GM18507 (cell line): ENCODE measurements at places on chromosomes 1 and 21.

- DNase-seq: no peak
These were observed 14.4 kb upstream of the CPLANE2 start for GRCh38 chr1:16251381-16251780.

DNA sequence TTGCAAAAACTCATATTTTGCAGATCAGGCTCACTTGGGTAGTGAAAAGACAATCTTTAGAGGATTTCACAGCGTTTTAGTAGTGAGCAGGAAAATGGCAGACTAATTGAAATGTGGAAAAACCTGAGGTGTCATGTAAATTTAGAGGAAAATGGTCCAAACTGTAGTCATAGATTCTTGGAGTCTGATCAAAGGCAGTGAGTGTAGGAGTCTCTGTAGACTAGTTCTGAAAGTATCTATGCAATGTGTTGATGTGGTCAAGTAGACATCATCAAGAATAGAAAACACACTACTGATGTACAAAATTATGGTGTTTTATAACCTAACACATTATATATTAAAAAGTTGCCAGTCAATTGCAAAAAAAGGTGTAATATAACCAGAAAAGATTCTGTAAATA is 143.2 kb upstream of the C1orf105 start:
- DNase-seq: no peak

DNA sequence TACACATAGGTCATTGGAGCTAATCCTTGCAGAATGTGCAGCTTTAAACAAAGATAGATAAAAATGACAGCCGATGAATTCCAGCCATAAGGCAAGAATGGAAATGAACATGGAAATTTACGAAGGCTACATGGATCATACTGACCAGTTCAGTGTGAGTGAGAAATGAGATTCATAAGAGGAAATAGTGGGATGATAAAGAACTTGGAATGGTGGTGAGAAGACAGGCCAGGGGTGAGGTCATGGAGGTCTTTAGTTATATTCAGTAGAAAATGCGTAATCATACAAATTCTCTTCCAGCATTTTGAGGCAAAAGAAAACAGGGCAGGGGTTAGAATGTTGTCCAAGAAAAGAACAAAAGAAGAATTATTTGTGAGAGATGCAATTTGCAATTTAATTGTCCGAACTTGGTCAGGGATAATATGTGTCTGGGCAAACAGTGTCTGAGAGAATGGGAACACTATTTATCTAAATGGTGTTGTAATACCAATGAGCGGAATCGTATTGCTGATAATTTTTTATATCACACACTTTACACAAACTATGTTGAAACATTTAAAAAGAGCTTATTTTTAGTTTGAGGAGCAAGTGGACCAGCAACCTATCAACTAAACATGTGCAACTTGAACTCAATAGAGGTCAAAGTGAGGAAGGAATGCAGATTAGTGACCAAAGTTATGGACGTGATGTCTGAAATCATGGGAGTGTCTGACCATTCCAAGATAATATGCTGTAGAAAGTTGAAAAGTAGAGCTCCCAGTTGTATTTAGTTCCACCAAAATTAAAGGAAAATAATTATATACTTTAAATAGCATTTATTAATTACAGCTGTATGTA is 739.0 kb upstream of the NCAM2 start:
- DNase-seq: no peak

DNA sequence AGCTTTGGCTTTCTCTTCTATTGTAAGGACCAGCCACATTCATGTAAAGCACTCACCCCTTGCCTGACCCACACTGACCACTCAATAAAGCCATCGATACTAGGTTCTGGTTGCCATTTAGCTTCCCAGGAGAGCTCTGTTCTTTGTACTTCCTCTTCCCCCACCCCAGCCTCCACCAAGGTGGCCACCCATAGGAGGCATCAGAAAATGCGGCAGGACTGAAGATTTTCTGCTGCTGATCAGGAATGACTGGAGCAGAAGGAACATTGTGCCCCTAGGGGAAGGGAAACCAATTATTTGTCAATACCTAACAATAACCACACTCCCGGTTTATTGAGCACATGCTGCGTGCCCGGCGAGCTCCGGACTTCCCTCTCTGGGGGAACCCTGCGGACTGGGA is 5.2 kb upstream of the SMIM12 start:
- DNase-seq: no peak

DNA sequence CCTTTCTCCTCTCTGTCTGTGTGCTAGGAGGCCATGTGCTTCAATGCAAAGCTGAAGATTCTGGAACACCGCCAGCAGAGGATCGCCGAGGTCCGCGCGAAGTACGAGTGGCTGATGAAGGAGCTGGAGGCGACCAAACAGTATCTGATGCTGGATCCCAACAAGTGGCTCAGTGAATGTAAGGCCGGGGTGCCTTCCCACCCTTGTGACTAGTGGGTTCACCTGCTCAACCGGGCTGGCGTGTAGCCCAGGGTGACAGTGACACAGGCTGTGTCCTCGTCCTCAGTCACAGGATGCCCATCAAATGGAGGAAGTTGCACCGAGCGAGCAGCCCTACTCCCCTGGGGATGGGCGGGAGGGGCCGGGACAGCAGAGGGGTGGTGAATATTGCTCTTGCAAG is 544.1 kb downstream of the KIF26B start:
- DNase-seq: no peak

GRCh38 chr21:41610042-41610839 is 102.3 kb upstream of the TMPRSS2 start:
- DNase-seq: no peak

GRCh38 chr1:21539933-21540332 is 30.7 kb downstream of the ALPL start:
- DNase-seq: no peak

GRCh38 chr1:173420330-173420806 is 56.8 kb upstream of the PRDX6 start:
- no peak for DNase-seq

DNA sequence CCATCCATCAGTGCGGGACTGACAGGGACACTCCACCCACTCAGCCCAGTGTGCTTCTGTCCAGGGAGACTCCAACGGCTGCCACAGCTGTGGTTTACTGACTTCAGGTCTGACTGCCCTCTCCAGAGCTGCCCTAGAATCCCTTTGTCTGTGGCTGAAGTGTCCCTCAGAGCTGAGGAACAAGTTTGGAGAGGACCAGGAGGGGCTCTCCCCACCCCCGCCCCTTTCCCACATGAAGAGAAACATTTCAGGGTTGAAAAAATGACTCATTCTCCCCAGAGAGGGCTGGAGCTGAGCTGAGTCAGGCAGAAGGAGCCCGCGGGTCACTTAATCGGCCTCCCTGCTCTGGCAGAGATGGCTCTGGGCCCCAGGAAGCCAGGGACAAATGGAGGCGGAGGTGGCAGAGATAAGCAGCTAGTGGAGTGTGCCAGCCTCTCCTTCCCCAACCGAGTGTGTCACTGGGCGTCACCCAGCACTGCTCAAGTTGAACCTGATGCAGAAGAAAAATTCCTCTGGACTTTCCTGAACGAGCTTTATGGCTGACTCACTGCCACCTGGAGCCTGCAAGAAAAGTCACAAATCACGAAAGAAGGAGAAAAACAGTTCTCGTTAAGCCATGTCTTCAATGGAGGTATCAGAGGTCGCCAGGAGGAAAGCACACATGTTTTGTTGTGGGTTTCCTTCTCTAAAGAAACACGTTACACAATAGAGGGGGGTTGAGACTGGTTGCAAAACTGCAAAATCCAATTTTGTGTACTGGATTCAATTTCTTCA is 34.3 kb upstream of the ECE1 start:
- DNase-seq: no peak

GRCh38 chr1:88730995-88731394 is 46.9 kb downstream of the PKN2 start:
- DNase-seq: no peak

- no peak for DNase-seq
These were observed 81.0 kb upstream of the ARID1A start for GRCh38 chr1:26614655-26615411.

DNA sequence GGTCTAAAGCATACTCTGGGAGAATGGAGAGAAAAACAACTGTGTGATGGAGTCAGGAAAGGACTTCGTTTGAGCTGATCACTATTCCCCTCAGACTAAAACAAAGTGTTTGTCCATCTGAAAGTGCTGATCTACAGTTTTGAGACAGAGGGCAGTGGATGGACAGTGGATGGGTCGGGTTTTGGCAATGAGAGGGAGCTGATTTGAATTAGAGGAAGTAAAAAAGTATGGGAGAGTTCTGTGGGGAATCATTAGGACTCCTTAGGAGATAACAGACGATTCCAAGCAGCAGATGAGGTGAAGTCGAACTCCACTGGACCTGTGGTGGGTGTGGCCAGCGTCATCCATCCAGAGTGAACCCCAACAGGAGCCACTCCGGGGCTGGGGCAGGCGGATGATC is 62.3 kb downstream of the PTGS2 start:
- DNase-seq: no peak

DNA sequence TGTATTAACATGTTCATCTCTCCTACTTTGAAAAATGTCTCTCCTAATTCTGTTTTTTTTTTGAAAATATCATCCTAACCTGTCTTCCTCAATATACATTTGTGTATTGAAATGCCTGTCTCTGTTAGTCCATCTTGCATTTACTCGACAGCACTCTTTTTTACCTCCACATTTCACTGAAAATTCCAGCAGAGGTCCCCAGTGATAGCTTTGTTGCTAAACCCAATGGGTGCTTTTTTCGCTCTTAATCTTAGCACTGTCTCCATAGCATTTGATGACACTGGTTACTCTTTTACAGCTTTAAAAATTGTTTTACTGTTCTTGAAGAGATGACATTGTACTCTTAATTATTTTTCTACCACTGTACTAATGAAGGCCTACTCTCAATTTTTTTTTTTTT is 10.8 kb downstream of the OSBPL9 start:
- no peak for DNase-seq

DNA sequence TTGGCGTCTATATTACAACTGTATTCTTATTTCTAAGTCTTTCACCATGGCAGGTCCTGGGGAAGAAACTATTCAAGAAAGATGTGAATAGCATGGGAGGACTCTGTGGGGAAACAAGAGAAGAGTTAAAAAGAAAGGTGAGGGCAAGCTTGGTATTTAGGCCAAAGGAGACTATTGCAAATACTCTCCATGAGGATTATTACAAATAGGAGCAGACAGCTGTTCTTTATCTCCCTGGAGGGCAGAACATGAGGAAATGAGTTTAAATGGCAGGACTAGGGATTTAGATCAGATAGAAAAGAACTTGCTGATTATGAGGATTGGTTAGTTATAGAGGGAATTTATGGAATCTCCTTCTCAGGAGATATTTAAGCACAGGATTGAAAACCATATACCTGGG is 186.8 kb downstream of the CDC7 start:
- DNase-seq: no peak

DNA sequence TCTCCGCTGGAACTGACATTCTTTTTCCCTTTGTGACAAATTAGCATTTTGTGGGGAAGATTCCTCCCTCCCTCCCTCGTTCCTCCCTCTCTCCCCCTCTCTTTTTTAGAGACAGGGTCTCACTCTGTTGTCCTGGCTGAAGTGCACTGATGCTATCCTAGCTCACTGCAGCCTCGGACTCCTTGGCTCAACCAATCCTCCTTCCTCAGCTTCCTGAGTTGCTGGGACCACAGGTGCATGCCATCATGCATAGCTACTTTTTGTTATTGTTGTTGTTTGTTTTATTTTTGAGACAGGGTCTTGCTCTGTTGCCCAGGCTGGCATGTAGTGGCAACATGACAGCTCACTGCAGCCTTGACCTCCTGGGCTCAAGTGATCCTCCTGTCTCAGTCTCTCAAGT is 6.8 kb upstream of the SKI start:
- no peak for DNase-seq

GRCh38 chr1:41098730-41099460 is 77.4 kb upstream of the SLFNL1 start:
- no peak for DNase-seq

DNA sequence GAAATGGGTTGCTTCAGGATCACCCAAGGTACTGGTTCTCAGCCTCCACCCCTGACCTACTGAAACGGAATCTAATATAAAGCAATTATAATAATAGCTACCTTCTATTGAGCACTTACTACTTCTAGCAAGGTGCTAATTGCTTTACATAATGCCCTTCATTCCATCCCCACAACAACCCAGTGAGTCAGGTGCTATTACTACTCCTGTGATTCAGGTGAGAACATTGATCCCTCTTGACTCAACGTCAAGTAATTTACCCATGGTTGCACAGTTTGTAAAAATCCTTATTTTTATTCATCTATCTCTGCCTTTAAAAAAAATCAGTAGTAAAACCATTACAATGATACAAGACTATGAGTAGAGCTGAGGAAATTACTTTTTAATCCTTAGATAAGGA is 85.2 kb downstream of the UCHL5 start:
- DNase-seq: no peak

DNA sequence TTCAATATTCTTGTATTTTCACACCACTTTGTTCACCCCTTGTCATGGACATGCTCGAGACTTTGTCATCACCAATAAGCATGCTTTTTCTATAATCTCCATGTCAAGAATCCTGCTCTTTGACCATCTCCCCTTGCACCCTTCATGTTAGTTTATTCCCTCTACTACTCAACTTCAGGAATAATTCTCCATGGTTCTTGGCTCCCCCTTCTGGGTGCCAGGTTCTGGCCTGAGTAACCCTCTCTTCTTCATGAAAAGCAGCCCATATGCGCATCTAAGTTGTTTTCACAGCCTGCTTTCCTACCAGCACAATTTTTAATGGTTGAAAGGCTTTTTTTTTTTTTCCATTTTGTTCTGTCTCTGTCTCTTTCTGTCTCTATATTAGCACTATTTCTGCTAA is 160.7 kb downstream of the LEPR start:
- DNase-seq: no peak

GRCh38 chr1:50929376-50929958 is 30.6 kb downstream of the FAF1 start:
- no peak for DNase-seq

DNA sequence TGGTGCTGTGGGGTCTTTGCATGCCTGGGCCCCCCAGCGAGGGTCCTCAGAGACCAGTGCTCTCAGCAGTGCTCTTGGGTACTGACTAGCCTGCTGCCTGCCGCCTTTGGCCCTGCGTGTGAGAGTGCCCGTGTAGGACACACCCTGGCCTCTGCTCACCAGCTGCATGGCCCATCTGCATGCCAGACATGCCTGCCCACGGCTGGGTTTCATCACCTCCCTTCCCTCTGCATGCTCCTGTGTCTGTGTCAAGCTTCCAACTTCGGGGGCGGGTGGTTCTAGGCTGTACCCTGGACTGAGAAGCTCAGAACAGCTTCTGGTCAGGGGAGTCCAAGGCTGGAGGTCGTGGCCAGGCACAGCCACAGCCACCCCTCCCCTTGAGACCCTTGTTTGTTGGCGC is 56.9 kb downstream of the PTPRF start:
- DNase-seq: no peak
